ENCODE measurements at places on chromosomes 11 and 22.

DNA sequence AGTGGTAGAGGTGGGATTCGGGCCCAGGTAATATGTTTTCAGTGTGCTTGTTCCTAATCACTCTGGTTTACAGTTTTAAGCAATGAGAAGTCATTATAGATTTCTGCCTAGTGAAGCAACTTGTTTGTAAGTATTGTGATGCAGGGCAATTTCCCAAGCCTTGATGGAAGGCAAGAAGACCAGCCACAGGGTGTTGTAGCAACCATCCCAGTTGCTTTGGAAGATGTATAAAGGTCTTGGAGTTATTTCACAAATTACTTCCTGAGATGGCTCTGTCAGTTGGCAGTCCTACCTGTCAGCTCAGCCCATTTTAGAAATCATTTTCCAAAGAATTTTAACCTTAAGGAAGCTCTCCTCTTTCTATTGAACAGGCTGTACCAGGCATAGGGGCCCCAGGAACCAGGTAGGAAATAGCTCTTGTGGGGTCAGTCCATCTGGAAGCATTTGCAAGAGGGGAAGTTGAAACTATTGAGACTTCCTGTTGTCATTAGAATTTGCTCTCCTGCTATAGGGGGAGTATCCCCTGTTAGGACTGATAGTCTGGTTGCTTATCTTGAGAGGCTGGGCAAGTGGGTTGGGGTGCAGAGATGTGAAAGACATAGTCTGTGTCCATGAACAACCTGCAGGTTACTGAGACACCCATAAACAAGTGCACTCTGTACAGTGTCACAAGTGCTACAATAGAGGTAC, 47.9 kb downstream of the STIM1 start:
- no peak for DNase-seq

DNA sequence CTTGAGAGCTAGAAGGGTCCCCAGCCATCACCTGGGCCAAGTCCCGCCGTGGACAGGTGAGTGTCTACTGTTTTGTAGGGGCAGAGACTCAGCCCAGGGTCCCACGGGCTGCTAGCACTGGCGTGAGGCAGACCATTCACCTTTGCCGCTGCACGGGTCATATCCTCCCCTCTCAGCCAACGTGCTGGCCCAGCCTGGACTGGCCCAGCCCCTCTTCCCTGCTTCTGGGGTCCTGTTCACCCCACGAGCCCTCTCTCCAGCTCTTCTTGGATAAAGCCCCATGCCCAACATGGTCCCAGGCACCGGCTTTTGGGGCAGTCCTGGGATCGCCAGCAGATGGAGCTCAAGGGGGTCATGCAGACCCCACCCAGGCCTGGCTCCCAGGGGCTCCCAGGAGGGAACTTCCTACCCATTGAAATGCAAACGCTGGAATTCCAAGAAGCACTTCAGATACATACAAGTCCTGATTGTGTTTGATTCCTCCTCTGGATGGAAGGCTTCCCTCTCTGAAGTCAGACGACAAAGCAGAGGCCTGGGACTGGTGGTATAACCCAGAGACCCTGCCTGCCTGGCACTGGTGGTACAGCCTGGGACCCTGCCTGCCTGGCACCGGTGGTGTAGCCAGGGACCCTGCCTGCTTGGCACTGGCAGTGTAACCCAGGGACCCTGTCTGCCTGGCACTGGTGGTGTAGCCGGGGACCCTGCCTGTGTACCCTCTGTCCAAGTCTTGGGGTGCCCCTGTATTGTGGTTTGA, 8.9 kb upstream of the SEPTIN5 start:
- DNase-seq, result no peak

- no peak for DNase-seq
Observed at GRCh38 chr22:30564761-30565119, 9.7 kb downstream of the GAL3ST1 start.

DNA sequence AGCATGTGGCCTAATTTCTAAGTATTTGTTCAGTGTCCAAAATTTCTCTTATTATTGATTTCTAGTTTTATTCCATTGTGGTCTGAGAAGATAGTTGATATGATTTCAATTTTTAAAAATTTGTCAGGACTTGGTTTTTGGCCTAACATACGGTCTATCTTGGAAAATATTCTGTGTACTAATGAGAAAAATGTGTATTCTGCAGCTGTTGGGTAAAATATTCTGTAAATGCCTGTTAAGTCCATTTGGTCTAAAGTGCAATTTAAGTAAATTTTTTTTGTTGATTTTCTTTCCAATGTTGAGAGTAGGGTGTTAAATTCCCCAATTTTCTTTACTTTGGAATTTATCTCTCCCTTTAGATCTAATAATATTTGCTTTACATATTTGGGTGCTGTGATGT, 78.3 kb downstream of the TECTA start:
- no peak for DNase-seq

GRCh38 chr11:45568049-45568448, 97.4 kb downstream of the CHST1 start:
- no peak for DNase-seq
